Stimulated activated CD8-positive, alpha-beta memory T cell treated with anti-CD3 and anti-CD28 coated beads, Interleukin-7, amount 100 ng/mL, for 48 hours (primary cell): ENCODE measurements at places on chromosomes 1 and 21.

- DNase-seq = no peak
Observed at GRCh38 chr1:212587016-212587887, 21.3 kb upstream of the ATF3 start.

DNA sequence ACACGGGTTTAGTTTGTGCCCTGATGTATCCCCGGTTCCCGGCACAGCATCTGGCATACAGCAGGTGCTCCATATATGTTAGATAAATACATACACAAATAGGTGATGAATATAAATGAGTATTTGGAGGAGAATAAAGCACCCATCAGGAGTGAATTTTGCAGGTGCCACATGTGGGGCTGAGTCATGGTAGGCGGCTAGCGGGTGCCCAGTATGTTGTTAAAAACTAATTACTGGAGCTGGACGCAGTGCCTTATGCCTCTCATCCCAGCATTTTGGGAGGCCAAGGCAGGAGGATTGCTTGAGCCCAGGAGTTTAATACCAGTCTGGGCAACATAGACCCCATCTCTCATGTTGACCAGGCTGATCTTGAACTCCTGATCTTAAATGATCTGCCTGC lies 16.7 kb upstream of the WASF2 start:
- DNase-seq = no peak

DNA sequence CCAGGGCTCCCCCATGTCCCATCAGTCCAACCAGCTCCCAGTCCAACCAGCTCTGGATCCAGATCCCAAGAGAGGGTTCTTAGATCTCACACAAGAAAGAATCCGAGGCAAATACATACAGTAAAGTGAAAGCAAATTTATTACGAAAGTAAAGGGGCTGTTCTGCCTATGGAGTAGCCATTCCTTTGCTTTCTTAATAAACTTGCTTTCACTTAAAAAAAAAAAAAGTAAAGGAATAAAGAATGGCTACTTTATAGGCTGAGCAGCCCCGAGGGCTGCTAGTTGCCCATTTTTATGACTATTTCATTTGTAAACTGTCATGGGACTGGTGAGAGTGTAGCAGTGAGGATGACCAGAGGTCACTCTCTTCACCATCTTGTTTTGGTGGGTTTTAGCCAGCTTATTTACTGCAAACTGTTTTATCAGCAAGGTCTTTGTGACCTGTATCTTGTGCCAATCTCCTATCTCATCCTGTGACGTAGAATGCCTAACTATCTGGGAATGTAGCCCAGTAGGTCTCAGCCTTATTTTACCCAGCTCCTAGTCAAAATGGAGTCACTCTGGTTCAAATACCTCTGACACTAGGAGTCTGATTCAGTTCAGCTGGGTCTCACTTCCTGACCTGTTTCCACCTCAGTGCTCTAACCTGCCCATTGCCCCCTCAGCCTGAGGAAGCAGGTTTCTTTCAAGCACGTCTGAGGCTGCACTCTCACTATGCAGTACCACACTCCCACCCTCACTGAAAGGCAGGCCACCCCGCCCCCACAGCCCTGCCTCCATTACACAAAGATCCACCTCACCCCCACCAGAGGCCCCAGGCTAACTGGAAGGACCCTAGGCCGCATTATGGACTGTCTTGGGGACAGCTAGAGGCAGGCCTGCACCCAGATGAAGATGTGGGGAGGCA lies 26.5 kb upstream of the ATP2B4 start:
- no peak for DNase-seq

- DNase-seq = no peak
Observed at GRCh38 chr1:54996869-54997710, 1.6 kb upstream of the BSND start.

- no peak for DNase-seq
Observed at GRCh38 chr1:38505944-38506343, 353.6 kb downstream of the RRAGC start.

DNA sequence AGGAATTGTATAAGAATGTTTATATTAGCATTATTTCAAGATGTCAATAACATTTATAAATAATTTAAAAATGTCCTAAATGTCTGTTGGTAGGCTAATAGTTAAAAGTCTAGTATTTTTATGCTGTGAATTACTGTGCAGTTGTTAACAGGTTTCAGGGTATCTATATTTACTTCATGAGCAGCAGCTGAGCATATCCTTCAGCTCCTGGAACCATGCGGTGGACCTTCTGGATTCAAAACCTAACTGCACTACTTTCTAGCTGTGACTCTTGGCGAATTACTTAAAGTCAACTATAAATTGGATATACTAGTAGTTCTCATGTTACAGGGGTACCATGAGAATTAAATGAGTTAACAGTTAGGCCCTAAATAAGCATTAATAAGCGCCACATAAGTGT lies 3.7 kb downstream of the CEP350 start:
- no peak for DNase-seq

GRCh38 chr1:27872059-27872801 lies at the start of gene THEMIS2:
TSS of gene THEMIS2 (plus strand) at chr1:27872544. CDS start at chr1:27872572, 28 bp downstream.
- DNase-seq = peak; percentile 57

DNA sequence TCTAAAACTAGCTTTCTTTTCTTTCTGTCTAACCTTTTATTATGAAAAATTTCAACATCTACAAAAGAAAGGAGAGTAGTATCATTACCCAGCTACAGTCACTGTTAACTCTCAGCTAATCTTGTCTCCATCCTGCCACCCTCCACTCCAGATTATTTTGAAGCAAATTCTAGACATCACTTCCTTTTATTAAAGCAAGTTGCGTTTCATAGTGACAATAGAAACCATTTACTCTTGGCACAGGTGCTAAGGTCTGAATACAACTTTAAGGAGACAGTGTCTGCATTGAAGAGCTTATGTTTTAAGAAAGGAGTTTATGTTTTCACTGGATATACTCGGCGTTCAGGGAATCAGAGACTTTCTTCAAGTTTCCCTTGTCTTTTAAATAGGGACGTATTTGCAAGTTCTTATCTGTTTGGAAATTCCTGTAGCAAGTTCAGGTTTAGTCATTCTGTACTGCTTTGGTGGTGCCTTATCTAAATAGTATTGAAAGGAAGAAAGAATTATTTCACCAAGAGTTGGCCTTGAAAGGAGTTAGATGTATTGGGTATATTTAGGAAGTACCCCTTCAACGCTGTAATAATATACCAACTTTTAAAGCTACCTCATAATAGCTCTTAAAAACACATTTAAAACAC lies 42.7 kb downstream of the ITSN1 start:
- no peak for DNase-seq

DNA sequence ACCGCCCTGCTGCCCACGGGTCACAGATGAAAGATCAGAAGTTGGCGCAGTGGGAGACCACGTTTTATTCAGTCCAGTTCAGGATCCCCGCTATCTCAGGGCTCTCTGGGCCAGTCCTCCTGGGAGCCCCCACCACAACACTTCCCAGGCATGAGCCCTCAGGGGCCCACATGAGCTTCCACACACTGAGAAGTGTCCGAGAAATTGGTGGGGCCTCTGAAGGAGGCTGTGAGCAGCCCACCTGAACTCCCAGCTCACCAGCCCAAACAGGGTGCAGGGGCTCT lies 12.1 kb downstream of the TRIM46 start:
- no peak for DNase-seq

DNA sequence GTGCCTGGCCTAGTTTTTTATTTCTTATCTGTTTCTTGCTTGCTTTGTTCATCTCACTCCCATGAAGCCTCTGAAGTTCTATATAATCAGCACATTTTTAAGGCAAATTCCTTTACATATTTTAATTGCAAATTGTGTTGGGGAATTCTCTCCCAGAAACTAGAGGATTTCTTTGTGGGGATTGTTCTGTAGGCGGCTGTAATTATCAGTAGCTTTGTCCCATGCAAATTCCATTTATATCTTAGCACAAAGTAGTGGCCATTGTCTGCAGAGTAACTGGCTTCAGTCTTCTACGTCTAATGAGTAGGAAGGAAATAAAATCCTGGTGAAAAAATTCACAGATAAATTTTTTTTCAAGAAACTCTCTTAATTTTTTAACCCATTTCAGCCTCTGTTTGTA lies 35.7 kb downstream of the CLEC20A start:
- no peak for DNase-seq

- DNase-seq = no peak
Observed at GRCh38 chr1:107000902-107001301, 55.6 kb upstream of the PRMT6 start.

GRCh38 chr1:41420860-41421259 lies 59.6 kb downstream of the FOXO6 start:
- DNase-seq = no peak

DNA sequence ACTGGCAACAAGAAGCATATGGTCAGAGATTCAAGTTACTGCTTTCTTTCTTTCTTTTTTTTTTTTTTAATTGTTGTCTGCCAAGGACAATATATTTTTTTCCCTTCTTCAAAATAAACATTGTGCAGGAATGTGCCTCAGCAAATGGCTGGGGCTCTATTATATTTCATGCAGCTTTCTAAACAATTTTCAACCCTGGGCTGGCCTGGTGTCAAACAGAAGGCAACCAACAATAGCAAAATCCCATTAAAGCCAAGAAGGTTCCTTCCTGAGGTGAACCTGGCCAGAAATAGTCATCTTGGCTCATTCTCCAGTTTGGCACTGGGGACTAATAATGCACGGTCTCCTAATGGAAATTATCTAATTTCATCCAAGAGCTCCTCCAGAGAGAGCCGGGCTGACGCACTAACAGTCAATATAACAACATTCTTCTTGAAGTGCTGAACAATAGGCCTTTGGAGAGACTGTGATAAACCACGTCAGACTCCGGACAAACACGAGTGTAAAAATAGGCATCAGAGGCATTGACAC lies 35.7 kb upstream of the HLX start:
- DNase-seq = no peak

DNA sequence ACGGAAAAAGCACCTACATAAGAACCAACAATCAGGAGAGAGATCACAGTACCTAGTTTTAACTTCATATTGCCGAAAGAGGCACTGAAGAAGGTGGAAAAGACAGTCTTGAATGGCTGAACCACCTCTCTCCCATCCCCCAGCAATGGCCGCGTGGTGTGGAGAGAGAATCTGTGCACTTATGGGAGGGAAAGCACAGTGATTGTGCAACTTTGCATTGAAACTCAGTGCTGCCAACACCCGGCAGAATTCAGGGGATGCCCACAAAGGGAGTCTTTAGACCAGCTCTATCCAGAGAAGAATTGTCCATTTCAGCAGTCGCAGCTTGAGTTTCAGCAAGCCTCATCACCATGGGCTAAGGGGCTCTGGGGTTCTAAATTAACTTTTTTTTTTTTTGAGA lies 186.3 kb upstream of the USP25 start:
- DNase-seq = no peak

- DNase-seq = no peak
Observed at GRCh38 chr1:235339746-235340145, 11.4 kb downstream of the GGPS1 start.

DNA sequence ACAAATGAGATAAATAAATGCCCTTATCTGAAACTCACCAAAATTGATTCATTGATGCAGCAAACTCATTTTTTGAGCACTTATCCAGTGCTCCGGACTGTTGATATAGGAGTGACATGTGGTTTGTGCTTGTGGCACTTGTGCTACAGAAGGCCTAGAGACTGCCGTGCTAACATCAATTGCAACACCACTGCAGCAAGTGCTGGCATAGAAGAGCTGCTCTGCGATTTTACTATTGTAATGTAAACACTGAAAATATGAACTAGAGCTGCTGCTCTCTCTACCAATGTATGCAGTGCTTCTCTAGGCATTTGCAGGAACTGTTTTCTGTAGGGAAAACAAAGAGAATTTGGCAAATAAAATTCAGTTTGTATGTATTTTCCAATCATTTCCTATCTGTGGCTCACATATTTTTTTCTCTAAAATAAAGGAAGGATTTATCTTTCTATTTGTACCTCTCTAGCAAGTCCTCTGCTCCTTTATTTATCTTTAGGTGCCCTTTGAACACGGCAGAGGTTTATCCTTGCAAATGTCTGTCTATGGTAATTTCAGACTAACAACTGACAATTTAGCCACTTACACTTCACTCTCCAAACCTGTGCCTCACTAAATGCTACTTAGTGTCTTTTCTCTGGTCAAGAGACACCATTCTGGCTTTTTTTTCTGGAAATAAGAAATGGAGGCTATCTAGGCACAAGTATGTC lies 409.5 kb upstream of the ADGRL2 start:
- no peak for DNase-seq

DNA sequence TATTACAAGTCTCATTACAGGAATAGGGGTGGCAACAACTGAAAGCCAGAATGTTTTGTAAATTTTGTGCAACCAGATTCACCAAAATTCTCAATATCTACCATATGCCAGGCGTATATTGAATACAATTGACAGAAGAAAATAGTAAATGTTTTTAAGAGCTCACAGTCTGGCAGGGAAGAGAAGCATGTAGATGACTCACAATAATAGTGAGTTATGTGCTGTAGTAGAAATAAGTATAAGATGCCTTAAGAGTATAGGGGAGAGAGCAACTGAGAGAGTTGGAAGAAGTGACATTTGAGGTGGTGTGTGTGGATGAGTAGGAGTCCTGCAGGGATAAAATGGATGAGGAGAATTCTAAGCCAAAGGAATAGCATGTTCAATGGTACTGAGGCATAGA lies 170.5 kb upstream of the FGGY start:
- DNase-seq = no peak

GRCh38 chr1:3038571-3039181 lies 17.4 kb downstream of the ACTRT2 start:
- DNase-seq = no peak

GRCh38 chr1:18651713-18652112 lies 21.1 kb downstream of the PAX7 start:
- DNase-seq = no peak

DNA sequence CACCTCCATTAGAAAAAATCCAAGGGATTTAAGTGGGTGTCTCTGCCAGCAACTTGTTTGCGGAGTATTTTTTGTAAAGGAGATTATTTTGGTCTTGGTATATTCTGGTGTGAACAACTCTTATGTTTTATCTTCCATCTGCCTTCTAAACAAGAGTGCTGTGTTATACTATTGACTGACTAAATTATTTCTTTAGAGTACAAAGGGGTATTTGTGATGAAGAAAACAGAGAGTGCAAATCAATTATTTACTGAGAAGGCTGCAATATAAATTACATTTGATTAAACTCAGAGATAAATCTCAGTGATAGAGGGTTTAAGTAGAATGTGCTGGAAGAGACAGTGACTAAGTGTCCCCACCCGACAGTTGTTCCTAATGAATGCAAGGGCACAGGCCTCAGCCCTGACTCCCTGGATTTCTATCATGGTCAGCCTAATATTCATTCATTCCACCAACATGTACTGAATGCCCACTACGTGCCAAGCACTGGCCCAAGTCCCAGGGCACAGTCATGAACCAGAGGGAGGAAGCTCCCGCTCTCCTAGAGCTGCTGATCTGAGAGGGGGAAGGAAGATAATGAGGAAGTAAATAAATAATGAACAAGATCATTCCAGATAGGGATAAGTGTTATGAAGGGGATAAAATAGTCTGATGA lies 196.9 kb upstream of the C8B start:
- DNase-seq = no peak

GRCh38 chr1:89578946-89579684 lies 53.8 kb upstream of the LRRC8C start:
- no peak for DNase-seq
